ENCODE measurements at places on chromosomes 2 and 18.
A peak's percentile ranks its signal among the peaks of the same experiment; 100 is the strongest.

DNA sequence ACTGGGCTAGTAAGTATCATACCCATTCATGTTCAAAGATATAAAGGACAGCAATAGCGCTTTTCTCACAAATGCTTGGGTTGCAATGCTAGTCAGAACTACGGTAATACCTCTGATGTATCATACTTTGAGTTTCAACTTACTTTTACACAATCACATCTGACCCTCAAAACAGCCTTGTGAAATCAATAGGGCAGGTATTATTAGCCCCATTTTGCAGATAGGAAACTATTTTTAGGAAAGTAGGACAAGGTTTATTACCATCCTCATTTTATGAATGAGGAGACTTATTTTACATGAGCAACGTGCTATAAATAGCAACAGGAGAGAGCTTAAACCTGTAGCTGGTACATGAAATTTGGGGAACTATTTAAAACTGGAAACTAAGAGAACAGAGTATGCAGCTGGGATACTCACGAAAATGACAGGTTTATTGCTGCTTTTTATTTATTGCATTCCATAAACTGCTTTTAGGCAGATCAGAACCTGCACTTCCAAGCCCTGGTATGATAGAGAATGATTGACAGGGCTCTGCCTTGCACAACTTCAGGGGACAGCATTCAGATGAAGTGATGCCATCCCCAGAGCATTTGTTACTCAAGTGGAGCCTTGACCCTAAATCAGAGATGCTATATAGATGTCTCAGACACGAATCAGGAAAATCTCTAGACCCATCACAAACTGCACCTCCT lies 42.4 kb upstream of the PPM1B start:
- DNase-seq = no peak

DNA sequence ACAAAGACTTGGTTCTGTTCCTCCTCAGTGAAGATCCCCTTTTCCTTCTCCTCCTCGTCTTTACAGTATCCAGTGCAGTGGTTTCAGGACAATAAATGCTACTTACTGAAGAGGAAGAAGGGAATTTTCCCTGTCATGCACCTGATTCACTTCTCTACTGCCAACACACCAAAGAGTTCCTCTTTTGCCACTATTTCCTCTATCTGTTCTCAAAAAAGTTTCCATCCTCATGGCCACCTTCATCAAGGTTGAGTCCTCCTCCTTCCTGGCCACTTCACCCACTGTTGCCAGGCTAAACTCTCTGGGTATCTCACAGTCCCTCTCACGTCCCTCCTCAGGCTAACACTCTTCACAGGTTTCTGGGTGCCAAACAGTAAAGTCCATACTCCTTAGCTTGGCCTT lies 41.7 kb downstream of the PLEKHM3 start:
- DNase-seq = no peak

DNA sequence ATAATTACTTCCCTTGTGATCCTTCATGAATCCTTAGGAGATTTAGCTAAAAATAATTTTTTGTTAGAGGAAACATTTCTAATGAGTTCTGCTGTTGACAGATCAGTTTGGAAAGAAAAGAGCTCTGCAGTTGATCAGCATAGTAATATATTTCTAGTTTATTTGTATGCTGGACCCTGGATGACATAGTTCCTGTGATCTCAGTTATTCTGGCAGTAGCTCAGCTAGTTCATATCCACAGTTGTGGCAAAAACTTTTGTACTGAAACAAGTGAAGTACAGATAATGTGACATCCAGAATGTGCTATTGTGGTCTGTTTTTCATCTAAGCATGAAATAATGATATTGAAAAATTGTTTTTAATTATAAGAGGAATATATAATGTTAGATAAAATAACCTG lies 33.7 kb downstream of the ABI2 start:
- DNase-seq = no peak

DNA sequence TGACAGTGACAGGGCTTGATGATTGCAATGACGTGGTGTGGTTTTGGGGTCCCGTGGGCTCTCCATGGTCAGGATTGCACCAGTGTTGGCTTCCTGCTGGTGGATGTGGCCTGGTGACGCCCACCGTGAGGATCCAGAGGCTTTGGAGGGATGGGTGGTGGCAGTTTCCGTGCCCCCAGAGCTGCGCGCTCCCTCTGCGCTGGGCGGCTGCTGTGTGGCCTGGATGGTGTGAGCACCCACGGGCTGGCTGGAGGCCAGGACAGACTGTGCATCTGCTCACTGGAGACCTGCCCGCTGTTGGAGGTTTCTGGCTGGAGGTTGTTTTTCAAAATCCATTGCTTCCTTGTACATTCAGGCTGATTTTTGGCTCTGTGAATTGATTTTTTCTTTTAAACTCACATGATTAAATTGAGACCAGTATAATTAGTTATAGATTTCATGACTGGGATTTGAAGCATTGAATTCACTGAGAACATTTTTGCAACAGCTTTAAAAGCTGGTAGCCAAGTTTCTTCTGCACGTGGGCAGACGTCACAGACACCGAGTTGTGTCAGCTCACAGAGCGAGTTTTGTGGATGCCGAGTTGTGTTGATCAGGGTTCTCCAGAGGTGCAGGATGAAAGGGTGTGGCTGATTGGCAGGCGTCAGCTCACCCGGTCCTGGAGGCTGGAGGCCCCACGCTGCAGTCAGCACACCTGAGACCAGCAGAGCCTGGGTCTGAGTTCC lies 72.7 kb downstream of the KCNG2 start:
- no peak for DNase-seq

DNA sequence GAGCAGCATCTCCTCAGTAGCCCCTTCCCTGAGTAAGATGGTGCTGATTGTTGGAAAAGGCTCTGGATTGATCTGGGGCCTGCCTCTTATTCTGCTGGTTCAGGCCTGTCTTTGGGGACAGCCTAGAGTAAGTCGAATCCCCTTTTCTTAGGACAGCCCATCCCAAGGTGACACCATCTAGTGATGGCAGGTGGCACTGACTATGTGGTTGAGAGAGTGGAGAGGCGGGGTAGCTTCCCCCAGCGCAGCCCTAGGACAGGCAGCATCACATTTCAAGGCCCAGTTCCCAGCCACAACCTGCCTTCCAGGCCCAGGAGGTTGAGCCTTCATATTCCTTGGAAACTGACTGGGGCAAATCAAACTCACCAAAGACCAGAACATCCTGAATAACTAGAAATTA lies 69.1 kb upstream of the B3GNT7 start:
- no peak for DNase-seq

DNA sequence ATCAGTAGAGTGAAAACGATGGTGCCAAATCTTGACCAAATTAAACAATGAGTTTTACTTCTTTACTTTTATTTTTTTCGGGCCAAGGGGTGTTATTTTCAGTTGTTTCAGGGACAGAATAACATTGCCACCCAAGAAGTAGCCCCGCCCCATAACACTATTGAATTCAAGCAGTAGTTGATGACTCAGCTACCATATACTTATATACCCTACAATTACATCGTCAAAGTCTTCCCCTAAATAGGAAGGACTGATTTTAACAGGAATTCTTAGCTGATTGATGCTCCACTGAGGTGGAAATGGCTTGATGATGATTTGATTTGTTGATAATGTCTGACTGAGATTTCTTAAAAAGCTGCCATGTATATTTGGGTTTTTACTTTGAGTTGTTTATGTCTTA lies 24.7 kb downstream of the LYPD6B start:
- DNase-seq = no peak

DNA sequence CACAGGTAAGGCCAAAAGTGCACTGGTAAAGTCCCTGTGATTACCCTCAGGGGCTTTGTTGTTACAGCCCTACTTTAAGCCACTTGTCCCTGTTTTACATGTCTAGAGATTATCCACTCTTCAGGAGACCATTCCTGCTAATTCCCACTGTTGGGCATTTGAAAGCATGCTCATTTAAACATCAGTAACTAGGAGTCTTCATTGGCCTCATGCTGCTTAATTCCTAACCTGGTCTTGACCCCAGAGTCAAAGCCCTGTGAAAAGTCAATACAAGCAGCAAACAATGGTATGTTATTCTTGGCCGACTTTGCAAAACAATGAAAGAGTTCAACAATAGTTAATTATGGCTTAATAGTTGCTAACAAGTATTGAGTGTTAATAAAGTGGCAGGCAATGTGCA lies 23.2 kb downstream of the AFF3 start:
- DNase-seq = no peak

DNA sequence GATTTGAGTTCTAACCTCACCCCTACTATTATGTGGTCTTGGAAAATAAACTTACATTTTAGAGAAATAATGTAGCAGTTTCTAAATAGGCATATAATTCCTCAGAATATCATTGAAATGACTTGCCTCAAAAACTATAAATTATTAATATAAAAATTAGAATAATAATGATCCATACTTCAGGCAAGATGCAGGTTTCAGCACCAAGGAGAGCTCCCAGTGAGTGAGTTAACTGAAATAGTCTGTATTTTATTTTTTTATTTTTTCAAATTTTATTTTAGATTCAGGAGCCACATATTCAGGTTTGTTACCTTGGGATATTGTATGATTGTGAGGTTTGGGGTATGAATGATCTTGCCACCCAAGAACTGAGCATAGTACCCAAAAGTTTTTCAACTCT lies 472.2 kb upstream of the DCC start:
- no peak for DNase-seq

GRCh38 chr2:201235860-201236811 lies 24.2 kb upstream of the CASP8 start:
- peak; percentile 32 for DNase-seq

- DNase-seq = no peak
Observed at GRCh38 chr2:151916632-151917031, 88.4 kb upstream of the ARL5A start.

- peak; percentile 46 for DNase-seq
Observed at GRCh38 chr18:21181766-21182165, 60.3 kb upstream of the GREB1L start.

DNA sequence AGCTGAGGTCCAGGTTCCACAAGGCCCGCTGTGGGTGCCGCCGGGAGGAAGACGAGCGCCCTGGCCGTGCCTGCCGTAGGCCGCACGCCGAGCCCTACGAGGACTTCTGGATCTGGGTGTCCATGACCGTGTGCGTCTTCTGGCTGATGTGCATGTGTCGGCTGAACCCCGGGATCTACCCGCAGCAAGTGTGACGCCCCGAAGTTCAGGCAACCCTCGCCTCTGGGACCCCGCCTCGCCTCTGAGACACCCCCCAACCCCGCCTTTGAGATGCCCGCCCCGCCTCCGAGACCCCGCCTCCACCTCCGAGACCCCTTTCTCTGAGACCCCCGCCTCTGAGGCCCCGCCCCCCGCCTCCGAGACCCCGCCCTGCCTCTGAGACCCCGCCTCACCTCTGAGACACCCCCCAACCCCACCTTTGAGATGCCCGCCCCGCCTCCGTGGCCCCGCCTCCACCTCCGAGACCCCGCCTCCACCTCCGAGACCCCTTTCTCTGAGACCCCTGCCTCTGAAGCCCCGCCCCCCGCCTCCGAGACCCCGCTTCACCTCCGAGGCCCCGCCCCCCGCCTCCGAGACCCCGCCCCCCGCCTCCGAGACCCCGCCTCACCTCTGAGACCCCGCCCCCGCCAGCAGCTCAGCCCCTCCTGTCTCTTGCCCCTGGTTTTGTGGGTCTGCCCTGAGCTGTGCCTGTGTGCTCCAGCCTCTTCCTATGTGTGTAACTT lies 3.7 kb downstream of the RTP5 start:
- no peak for DNase-seq

GRCh38 chr2:190065839-190066238 lies 3.3 kb upstream of the MSTN start:
- DNase-seq = no peak

DNA sequence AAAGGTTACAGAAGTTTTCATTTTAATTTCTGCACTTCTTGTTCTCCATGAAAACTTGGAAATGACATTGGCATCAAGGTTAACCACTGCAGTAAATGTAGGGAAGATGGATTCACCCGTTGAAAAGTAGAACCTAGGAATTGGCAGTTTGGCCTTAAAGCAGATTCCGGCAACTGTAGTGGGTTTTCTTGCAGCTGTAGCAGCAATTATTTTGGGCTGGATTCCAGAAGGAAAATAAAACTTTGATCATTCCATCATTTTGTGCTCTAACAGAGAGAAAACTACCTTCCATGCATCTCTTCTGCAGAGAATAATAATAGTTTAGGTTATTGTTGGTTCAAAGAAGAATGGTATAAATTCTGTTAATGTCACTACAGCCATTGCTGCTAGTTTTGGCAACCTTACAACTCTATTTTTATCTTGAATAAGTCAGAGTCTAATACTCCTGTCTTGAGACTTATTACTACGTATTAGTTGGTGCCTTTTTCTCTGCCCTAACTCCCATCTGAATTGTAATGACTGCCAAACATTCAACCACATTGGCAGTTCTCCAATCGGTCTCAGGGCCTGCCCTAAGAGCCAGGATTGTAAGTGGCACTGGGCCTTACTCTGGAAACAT lies 178.1 kb upstream of the PIEZO2 start:
- DNase-seq = no peak

GRCh38 chr2:99821572-99821971 lies 320.8 kb downstream of the AFF3 start:
- no peak for DNase-seq

DNA sequence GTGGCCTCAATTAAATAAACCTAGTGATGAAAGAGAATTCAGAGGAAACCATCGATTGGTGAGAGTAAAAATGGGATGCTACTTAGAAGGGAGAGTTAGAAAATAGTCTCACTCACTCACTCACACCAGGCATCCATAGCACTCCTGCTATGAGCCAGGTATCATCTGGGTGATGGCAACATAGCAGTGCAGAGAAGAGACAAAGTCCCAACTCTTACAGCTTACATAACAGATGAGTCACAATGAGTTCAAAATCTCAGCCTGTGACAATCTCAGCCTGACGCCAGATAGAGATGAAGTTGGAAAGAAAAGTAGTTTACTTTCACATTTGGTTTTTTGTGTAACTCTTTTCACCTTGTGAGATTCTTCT lies 55.4 kb upstream of the THOC1 start:
- peak; percentile 13 for DNase-seq

DNA sequence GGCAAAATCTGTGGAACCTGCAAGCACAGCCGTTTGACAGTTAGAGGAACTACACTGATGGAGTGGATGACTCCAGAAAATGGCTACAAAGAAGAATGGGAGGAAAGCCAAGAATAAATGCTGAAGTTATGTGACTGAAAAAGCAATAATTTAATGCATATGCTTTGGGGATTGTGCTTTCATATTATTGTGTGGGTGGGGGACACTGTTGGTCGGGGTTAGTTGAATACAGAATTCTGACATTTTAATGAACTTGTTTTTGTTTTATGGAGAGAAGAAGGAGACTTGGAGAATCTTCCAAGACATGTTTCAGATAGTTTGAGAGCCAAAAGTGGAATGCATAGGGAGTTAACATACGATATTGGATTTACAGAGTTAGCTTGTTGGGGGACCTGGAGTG lies 68.5 kb downstream of the NRP2 start:
- DNase-seq = no peak

DNA sequence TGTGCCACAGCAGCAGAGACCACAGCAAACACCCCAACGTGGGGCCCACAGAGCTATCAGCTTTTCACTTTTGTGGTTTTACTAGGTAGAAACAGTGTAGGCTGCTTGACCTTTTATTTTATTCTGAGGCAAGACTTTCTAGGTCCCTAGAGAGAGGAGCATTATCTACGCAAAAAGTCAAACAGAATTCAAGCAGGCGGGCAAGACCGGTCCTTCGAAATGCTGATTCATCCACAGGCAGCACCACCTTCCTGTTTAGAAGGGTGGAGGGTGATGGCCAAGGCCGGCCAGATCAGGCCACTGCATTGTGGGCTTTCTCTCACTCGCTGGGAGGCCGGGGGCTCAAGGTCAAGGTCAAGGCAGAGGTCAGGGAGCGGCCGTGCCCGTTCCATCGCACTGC lies 573.0 kb downstream of the GALR1 start:
- no peak for DNase-seq

- DNase-seq = peak; percentile 65
Observed at GRCh38 chr2:137964066-137964858, at the start of gene HNMT. TSS of gene HNMT (plus strand) at chr2:137964473. CDS start at chr2:137964492, 19 bp downstream.

All from head of caudate nucleus (tissue), 42 donors.